Suprapubic skin (tissue), 4 donors: ENCODE measurements at places on chromosomes 4 and X.

DNA sequence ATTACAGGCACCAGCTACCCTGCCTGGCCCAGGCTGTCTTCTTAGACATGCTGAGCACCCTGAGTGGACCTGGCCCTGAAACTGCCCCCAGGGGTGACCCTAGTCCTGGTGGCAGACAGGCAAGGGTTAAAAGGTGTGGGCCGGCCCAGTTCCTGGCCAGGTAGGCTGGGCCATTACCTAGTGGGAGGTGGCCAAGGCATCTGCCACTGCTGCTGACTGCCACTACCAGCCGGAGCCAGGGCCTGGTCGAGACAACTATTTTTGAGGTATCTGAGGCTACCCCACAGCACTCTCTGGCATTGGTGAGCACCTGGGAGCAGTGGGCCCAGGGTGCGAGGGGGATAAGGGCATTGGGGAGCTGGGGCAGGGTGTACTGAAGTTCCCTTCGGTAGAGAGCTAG is at the start of gene CCDC120:
Gene CCDC120, plus strand, starts transcription at position 206 of the 400 bp plus-strand sequence. CDS start 3,043 bp downstream, outside the sequence.
- no peak for DNase-seq

GRCh38 chrX:134631426-134632346 is 26.6 kb downstream of the PLAC1 start:
- no peak for DNase-seq

DNA sequence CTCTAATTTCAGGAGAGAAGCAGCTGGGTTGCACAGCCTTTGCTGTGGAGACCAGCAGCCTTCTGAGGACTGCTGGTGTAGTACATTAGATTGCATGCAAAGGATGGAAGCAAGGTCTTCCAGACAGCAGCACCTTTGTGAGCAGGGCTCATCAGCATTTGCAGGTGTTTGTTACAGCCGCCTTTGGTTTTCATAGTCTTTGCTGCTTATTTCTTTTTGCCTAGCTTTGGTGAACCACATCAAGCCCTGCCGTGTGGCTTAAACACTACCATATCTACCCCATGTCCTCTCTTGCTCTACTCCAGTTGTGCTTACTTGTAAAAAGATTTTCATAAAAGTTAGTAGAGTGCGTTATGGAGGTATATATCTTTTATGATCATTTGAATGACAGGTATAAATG is 57.5 kb downstream of the MTM1 start:
- no peak for DNase-seq

DNA sequence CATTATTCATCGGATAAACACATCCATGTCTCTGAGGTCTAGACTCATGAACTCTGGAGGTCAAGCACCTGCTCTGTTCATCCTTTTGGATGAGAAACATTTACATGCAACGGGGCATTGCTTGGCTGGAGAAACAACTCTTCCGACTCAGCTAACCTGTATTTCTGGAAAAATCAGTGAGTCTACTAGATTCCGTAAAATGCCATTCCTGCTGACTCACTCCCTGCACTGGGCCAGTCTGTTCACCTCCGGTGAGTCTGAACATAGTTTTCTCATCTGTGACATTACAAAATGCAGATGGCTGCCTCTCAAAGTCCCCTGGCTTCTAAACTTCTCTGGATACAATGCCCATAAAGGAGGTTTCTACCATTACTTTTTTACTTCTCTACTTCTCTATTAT is 185.7 kb upstream of the HS3ST1 start:
- no peak for DNase-seq

DNA sequence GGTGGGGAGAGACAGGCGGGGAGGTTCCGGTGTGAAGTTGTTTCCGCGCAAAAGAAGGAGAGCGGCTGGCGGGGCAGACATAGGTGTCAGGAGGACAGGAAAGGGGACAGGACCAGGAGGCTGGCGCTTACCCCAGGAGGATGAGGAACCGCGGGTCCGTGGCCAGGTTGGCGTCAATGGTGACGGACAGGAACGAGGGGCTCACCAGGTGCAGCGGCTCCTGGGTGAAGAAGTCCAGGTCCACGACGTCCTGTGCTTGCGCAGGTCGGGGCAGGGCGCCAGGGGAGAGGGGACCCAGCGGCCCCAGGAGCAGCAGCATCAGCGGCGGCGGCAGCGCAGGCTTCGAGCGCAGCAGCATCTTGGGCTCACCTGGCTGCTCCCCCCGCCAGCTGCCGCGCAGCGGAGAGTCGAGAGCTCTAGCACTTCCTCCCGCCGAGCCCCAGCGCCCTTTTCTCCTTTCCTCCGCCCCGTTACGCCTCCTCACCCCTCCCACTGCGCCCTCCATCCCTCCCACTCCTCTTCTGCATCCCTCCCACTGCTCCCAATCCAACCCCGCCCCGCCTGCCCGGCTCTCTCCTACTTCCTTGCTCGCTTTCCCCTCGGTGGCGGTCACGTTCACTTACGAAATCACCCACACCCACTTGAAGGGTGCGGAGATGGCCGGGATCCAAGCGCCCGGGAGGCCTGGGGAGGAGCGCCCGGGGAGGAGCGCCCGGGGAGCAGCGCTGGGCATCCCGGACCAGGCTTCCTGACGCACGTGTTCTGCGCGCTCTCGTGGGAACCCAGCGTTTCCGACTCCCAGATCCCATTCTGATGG is at the start of gene HPSE:
Gene HPSE, minus strand, starts transcription at position 424 of the 817 bp plus-strand sequence. Its CDS starts 66 bp downstream, at position 358.
- peak; percentile 90 for DNase-seq

- DNase-seq = no peak
Observed at GRCh38 chrX:153816831-153817690, 13.3 kb downstream of the PDZD4 start.

DNA sequence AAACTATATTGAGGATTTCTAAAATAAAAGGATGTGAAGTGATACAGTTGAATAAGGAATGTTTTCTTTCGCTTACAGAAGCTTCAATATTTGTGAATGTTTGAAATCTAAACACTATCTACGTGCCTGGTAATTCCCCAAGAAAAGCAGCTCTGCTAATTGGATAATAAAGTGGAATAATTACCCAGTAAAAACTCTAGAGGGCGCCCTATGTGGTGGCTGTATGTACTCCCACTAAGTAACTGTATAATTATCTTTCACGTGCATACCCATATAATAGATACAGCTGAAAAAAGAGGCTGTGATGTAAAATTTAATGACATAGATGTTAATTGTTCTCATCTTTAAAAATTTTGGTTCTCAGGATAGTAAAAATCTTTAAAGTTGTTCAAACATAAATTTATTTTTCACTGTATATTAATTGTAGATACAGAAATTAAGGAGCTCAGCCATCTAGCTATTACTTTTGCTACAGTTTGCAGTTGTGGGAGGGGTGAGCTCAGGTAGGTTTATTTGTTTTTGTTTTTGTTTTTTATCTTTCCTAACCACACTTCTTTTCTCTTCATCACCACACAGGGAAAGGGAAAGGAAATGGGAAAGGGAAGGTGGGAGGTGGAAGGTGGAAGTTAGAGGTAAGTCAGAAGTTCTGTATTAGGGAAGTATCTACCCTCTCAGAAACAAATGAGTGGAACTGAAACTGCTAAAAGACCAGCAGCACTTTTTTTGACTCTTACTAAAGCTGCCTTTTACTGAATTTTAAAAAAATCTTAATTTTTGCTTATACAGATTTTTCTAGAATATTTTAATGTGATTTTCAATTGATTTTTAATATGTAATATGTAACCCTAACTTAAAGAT is 151.7 kb upstream of the RPS6KA6 start:
- no peak for DNase-seq

DNA sequence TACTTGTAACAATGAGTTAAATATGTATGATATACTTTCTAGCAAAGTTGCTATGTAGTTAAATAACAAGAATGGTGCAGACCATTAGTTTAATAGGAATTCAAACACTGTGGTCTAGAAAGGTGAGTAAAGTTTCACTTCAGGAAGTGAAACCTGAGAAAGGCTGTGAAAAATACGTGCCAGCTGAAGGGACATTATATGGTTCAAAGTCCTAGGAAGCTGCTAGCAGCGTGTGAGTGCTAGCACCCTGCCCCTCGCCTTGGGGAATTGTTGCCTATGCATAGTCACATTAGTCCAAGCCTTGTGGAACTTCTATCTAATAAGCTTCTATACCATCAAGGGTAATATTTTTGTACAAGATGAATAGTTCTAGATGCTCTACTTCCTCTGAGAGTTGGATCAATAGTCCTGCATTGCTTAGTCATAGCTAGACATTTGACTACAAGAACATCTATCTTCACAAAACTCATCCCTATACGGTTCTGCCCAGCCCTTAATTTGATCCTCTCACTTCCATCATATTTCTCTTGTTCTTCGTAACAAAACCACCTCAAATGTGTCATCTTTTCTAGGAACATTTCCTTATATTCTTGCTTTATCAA is 45.8 kb upstream of the ARSJ start:
- no peak for DNase-seq

GRCh38 chr4:88908003-88908402 is 149.0 kb downstream of the FAM13A start:
- DNase-seq = no peak

DNA sequence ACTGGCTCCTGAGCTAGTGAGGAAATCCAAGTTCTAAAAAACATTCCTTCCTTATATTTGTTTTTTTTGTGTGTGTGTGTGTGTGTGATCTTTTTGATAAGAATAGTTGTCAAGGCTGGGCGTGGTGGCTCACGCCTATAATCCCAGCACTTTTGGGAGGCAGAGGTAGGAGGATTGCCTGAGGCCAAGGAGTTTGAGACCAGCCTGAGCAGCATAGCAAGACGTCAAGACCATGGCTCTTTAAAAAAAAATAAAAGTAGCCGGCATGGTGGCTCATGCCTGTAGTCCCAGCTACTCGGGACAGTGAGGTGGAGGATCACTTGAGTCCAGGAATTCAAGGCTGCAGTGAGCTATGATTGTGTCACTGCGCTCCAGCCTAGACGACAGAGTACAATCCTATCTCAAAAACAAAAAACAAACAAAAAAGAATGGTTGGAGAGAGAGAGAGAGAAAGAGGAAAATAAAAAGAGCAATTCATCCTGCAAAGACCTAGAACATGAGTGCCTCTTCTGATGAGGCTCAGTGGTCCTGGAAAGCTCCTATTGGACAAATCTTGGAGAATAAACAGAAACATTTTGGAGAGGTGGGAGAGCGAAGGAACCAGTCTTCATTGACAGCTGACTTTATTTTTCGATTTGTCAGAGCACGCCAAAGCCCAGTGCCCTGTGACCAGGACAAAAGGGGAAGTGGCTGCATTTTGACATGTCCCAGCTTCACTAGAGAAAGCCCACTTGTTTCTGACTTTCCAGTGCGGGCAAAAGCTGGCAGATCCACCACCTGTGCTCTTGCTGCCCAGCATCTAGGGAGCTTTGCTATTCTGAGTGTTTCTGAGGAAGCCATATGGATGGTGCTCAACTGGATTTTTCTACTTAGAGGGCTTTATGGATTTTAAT is 244.7 kb downstream of the PALLD start:
- no peak for DNase-seq

- no peak for DNase-seq
Observed at GRCh38 chr4:83151651-83152050, 37.1 kb upstream of the PLAC8 start.
